Hematopoietic multipotent progenitor cell treated with erythropoietin and hydrocortisone succinate and interleukin-3 and kit ligand, for 15 days (in vitro differentiated cells): ENCODE measurements at places on chromosomes 1 and 21.

DNA sequence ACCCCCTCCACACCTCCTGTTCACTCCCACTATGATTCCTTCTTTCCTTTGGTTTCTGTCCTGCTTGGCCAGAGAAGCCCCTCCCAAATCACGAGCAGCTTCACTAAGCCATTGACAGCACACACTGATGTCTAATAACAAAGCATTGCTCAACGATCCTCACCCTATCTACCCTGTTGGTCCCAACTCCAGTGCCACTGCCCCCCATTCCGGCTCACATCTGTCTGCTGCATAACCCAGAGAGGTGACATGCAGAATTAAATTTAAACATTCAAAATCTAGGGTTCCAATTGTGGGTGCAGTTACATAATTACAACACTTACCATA is 236.9 kb downstream of the TTLL7 start:
- DNase-seq = no peak

DNA sequence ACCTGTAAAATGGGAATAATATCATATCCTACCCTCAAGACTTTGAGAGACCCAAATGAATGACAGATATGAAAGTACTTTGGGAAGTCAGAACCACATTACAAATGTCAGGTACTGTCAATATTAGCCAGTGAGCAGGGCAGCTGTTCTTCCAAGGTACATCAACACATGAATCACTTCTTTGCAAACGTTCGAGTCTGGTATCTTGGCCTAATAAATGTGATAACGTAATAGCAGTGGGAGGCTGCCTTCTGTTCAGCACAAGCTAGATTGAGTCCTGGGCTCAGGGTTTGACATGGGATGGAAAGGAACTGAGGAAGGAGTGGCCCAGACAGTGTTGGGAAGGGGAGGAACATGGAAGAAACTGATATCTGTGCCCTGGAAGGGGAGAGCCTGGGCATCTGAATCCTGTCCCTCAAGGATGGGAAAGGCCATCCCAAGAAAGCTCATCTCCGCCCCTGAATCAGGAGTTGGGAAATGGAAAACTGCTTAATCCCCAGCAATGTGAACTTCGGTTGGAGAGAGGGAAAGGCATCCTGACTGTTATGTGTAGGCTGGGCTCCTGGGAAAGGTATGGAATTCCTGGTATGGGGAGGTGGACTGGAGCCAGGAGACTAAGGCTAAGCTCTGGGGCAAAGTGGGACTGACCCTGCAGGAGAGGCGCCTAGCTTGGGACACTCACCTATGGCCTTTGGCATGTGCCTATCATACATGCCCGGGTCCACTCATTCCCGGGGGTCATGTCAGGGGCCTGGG is 14.3 kb downstream of the KCNC4 start:
- no peak for DNase-seq

DNA sequence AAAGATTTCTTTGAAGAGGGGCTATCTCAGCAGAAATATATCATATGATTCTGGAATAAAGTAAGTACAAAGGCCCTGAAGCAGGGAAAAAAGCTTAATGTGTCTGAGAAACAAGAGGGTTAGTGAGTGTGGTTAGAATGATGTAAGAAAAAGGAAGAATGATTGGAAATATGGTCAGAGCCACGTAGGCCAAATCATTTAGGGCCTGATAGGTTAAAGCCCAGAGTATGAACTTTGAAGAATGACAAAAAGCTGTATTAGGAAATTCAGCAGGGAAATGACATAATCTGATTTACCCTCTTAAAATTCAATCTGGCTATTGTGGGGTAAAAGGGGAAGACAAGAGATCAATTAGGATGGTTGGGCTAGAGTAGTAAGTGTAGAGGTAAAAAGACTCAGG is 69.0 kb upstream of the MUTYH start:
- DNase-seq = no peak

GRCh38 chr21:42022091-42022430 is 11.9 kb upstream of the ZBTB21 start:
- no peak for DNase-seq

DNA sequence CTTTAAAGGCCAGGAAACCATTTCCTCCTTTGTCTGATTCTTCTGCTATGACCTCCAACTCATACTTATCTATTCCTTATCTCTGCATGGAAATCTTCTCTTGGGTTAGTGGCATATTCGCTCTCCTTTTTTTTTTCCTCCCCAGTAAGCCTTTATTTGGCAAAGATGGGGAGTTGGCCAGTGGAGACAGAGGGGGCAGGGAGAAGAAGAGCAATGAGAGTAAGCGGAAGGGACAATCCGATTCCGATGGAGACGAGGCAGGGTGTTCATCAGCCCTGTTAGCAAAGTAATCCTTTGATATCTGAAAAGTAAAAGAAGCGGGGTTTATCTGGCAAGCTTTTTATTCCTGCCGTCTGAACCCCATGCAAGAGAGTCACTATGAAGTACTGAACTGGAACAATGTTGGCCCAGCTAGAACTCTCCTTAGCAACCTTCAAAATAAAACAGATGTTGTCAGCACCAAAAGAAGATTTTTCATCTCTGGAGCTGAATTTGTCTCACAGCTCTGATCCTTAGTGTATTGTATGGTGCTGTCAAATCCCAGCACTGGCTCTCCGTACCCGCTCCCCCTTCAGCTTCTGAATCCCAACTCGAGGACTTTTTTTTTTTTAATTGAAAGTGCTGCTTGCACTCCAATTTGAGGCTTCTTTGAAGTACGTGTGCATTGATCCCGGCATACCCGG is 40.9 kb downstream of the PTGFRN start:
- no peak for DNase-seq

DNA sequence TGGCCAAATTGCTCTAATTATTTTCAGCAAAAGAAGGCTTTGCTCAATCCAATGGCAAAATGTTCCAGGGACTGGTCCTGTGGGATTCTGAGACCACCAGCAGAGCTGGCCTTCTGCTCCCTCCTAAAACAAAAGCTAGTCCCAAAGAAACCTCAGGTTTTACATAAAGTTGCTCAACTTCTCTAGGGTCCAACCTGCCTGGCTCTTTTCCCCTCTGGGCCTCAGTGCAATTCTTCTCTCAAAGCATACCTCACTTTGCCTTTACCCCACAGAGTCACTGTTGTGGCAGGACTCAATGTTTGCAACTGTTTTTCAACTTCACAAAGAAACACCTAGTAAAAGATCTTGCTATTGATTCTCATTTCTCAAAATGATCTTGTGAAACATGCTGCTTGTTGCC is 39.8 kb downstream of the TBX15 start:
- DNase-seq = no peak

- DNase-seq = no peak
Measured at GRCh38 chr1:199081739-199082138, 442.9 kb downstream of the PTPRC start.

GRCh38 chr1:234833646-234834045 is 223.7 kb upstream of the IRF2BP2 start:
- no peak for DNase-seq

- DNase-seq = no peak
Measured at GRCh38 chr1:28560886-28561285, 8.0 kb downstream of the TRNAU1AP start.

GRCh38 chr1:156475568-156476500 is 24.7 kb downstream of the MEF2D start:
- DNase-seq = no peak

GRCh38 chr1:201710632-201711597 is 118.0 kb upstream of the IPO9 start:
- DNase-seq = no peak

DNA sequence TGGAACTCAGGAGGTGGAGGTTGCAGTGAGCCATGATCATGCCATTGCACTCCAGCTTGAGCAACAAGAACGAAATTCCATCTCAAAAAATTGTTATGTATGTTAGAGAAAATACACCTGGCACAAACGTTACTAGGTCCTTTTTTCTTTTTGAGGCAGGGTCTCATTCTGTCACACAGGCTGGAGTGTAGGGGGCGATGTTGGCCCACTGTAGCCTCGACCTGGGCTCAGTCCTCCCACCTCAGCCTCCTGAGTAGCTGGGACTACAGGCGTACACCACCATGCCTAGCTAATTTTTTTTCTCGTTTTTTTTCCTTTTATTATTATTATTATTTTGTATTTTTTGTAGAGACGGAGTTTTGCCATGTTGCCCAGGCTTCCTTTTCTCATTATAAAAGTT is 4.4 kb downstream of the HAX1 start:
- DNase-seq = no peak

- DNase-seq = no peak
Measured at GRCh38 chr21:15928196-15928595, 198.4 kb downstream of the USP25 start.

GRCh38 chr1:5580926-5581325 is 411.3 kb downstream of the NPHP4 start:
- DNase-seq = no peak

- no peak for DNase-seq
Measured at GRCh38 chr1:41532206-41532975, 47.9 kb upstream of the EDN2 start.

- DNase-seq = no peak
Measured at GRCh38 chr1:176444286-176444685, 18.7 kb upstream of the PAPPA2 start.

DNA sequence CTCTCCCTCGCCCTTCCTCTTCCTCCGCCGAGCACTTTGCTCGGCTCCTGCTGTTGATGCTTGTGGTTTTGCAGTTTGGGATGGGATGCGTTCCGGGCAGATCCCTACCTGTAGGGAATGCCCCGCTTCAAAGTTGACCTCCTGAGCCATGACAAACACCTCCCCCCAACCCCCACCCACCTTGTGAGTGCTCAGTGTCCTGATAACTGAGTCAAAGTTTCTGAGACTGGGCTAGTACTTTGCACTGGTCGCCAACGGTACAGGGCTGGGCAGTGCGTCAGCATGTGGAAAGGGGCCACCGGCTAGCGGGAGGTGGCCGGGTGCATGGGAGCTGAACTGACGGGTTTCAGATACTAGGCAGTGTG is 771 bp downstream of the RABGAP1L start:
- peak; percentile 61 for DNase-seq

- no peak for DNase-seq
Measured at GRCh38 chr1:178172939-178173338, 79.0 kb downstream of the RASAL2 start.

- DNase-seq = no peak
Measured at GRCh38 chr1:24357038-24357437, 37.9 kb downstream of the GRHL3 start.

GRCh38 chr21:45543710-45544448 is 1.6 kb upstream of the SLC19A1 start:
- DNase-seq = no peak

- no peak for DNase-seq
Measured at GRCh38 chr1:22711071-22711470, 432 bp downstream of the EPHB2 start.

GRCh38 chr1:211828584-211829342 is 1.8 kb downstream of the LPGAT1 start:
- no peak for DNase-seq

DNA sequence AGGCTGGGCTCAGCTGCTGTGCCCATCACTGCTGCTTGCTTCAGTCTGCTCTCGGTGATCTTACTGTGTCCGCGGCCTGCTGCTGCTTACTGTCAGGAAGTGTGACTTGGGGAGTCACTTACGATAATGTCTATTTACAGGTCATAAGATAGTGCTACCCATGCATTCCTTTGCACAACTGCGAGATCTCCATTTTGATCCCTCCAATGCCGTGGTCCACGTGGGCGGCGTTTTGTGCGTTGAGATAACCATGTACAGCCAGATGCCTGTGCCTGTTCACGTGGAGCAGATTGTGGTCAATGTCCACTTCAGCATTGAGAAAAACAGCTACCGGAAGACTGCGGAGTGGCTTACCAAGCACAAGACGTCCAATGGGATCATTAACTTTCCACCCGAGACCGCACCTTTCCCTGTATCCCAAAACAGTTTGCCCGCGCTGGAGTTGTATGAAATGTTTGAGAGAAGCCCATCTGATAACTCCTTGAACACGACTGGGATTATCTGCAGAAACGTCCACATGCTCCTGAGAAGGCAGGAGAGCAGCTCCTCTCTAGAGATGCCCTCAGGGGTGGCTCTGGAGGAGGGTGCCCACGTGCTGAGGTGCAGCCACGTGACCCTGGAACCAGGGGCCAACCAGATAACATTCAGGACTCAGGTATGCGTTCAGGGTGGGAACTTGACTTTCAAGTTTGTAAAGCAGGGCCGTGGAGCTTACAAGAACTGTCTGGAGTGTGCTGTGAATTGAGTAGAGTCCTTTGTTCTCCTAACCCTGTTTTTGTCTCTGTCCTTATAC is 24.4 kb upstream of the PWP2 start:
- no peak for DNase-seq

GRCh38 chr21:45141507-45141906 is 67.1 kb downstream of the ADARB1 start:
- DNase-seq = no peak

DNA sequence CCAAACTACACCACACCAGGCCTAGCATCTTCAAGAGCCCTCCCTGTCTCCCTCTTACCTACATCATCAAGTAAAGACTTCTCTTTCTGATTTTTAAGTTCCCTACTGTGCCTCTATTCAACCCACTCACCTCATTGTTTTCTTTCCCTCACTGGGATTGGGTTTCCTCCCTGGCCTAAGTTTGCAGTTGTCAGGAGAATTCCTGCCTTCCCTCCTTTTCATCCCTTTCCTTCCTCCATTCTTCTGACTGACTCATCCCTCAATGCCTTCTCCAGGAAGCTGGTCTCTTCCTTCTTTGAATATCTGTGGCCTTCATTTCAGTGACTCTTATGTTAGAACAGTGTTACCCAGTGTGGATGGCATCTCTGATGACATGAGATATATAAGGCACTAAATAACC is 139.9 kb upstream of the KIAA0040 start:
- no peak for DNase-seq

- DNase-seq = no peak
Measured at GRCh38 chr21:22993822-22994574, 1995.8 kb downstream of the NCAM2 start.

- DNase-seq = no peak
Measured at GRCh38 chr1:230834292-230834691, 34.0 kb downstream of the C1orf198 start.

DNA sequence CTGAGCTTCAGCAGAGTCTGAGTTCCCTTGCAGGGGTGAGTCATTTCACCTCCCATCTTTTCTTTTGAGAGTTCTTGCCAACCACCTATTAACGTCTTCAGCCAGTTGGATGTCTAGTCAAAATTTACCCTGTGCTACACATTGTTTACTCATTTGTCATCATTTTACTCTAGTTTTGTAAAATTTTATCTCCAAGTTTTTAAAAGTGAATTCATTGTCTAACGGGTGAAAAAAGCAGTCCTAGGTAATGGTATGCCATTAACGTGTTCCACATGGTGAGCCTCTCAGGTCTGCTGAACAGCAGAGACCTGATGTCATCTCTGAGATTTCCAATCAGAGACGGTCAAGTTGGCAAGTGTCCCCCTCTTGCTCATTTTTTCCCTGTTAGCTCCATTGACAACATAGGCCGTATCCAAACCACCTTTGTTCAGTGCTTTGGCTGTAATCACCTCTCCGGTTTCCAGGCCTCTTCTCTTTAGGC is 85.4 kb downstream of the TBX15 start:
- no peak for DNase-seq
